ENCODE measurements at places on chromosomes 2 and 18.

DNA sequence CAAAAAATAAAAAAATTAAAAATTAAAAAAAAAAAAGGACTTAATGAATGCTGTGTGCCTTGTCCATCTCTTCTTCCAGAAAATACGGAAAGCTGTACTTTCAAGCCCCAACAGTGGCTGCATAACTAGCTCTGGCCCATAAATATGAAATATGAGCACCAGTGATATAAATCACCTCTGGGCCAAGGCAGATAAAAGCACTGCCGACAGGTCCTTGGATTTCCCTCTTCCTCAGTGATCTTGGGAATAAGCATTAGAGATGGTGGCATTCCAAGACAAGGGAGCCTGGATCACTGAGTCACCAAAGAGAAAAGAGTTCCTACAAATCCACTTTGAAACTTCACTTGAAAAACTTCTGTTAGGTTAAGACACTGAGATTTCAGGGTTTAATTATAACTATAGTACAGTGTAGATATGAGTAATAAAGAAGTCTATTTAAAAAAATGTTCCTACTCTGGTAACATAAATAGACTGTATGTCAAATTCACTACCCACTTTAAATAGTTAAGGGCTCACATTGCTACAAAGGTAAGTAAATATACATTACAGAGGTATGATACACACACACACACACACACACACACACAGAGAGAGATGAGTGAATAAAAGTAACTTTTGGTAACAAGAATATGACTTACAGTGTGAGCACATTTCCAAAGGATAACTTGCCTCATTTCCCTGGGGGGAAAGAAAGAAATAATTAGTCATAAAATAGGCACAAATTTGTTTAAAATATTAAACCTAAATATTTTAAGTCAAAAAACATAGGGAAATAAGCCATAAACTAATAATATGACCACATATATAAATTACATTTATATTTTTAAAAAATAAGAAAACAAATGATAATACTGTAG is 35.6 kb downstream of the PPP3R1 start:
- no peak for DNase-seq

GRCh38 chr2:30223413-30223874 is 7.9 kb upstream of the LBH start:
- DNase-seq, result no peak

DNA sequence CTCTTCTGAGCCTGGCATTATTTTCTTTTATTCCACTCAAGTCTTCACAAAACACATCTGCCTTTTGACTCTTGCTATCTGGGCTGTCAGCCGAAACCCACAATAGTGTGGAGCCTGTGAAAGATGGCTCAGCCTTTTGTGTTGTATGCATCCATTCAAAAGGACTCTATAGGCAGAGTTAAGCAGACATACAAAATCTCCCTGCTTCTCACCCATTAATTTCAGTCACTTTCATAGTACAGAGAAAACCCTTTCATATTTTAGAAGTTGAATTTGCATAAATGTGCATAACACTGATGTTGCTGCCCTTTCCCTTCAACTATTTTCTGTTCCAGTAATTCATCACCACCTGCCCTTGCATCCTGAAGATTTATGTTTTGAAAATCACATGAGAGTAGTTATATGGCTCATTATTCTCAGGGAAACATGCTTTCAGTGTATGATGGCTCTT is 154.6 kb downstream of the EVA1A start:
- no peak for DNase-seq

DNA sequence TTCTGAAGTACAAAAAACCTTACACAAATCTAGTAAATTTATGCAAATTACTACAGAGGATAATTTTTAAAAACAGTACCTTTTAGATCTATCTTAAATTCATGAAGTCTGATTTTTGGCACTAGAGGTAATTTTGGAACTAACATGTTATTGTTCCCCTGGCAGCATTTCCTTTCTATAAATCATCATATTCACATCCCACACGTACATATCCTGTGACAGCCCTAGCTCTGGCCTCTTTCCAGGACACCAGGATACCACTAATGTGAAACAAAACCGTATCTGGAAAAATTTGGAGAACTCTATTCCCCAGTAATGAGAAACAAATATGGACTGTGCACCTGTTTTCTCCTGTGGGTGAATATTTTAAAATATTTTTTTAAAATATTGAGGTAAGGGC is 14.0 kb upstream of the BIRC6 start:
- no peak for DNase-seq

- no peak for DNase-seq
Measured at GRCh38 chr2:55751966-55752365, 58.3 kb upstream of the PNPT1 start.

GRCh38 chr2:85308896-85309555 is 18.8 kb downstream of the TGOLN2 start:
- DNase-seq, result peak; percentile 83

DNA sequence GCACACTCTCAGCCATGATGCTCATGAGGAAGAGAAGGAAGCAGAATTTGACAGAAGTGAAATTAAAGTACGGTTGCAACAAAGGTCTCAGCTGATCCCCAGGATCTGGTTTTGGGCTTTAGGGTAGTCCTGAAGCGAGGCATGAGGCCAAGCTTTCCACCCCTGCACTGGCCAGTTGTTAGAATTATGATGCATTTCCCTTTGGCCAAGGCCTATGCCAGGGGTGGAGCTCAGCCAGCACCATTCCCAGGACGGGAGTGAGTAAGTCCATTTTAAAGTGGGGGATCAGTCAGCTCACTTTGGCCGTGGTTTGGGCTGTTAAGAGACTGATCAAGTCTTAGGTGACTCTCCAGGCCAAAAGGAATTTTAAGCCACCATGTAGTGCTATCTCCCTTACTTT is 314.5 kb upstream of the MMADHC start:
- no peak for DNase-seq

DNA sequence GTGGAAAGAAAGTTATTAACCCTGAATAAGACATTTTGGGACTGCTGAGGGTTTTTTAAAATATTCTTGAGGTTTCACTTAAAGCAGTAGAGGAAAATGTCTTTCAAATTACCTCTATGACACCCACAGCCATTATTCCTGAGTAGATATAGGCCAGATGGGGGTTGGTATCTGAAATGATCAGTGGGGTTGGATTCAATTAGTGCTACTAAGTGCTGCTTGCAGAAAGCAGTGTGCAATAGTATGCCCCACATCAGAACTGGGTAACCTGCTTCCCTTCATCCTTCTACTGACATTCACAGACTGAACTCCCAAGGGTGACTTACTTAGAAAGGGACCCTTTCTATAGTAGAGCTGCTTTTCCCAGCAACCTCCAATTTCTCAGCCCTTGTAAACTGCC is 7.3 kb upstream of the ETAA1 start:
- no peak for DNase-seq

GRCh38 chr2:10732924-10733565 is 11.6 kb downstream of the ATP6V1C2 start:
- no peak for DNase-seq

GRCh38 chr18:73758446-73758845 is 389.2 kb downstream of the FBXO15 start:
- DNase-seq, result no peak

DNA sequence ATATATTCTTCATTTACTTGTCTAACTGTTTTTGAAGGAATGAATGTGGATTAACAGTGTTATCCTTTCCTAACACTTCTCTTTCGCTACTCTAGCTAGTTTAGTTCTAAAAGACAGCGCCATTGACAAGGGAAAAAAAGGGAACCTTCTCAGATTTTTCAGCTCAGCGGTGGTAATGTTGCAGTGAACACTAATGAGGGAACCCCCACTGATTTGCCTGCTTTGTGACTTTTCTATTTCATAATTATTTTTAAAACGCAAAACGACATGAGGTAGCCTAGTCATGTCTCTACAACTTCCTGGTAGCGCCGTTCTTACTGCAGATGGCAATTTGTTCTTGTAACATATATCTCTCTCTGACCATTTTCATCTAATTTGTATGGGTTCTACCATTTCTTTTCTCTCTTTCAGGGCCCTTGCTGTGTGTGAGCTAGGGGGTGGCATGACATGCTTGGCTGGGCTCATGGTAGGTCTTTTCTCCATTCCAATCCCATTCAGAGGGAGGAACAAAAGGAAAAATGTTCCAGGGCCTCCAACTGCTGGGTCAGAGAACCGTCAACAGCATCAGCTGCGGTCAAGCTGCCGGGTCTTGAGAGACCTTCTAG is 235.5 kb upstream of the SIX3 start:
- no peak for DNase-seq

DNA sequence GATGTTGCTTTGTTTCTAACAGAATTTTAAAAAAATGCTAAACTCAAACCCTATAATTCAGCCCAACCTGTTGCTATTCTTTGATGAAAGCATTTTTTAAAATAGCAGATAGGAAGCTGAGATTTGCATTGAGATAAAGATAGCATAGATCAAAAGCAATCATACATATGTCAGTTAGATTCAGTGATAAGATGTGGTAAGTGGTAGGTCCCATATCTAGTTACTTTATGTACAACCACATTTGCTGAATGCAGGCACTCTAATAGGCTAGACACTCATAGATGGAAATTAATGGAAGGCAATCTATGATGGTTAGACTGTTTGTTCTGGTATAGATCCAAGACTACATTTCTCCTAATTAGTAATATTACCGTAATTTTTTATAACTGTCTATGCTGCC is 27.2 kb upstream of the C1D start:
- DNase-seq, result no peak

- DNase-seq, result no peak
Measured at GRCh38 chr18:551404-552061, 28.6 kb upstream of the CETN1 start.

DNA sequence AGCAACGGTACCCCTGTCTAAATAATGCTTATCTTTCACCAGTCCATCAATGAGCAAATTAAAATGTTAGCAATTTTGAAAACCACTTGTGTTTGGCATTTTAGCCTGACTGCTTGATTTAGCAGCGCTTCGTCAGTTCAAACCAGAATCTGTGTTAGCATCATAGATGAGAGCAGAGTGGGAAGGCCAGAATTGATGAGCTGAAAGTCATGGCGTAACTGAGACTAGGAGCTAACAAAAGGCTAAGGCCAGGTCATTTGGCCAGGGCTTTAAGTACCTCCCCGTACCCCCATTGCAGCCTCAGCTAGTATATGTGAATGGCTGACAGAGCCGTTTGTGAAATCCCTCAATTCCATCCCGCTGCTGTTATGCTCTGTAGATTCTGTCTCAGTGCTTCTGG is 16.0 kb downstream of the APCDD1 start:
- no peak for DNase-seq

DNA sequence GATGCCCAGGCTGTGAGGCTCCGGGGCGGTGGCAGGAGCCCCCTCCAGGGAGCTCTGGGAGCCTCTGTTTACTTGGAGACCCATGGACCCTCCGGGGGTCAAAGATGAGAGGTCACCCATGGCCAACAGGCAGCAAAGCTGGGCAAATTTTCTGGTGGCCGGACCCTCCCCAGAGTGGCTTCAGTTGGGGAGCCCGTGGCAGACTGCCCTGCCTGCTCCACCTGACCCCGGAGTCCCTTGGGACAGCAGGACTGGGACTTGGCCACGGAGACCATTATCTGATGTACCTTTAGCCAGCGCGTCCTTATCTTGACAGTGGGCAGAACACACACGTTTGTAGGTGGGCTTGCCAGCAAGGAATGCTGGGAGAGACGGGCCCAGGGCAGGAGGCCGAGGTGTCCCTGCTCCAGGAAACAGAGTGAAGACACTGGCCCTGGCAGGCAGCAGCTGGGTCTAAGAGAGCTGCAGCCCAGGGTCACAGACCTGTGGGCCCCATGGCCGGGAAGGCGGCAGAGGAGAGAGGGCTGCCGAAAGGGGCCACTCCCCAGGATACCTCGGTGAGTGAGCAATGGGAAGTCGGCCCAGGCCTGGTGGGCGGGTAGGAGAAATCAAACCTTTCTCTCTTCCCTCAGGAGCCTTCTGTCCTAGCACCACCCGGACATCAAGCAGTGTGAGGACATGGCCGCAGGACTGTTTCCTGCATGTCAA is at the start of the genes ABCG5 and ABCG8:
Gene ABCG5 (minus strand): TSS at position 280 of the 708 bp plus-strand sequence. CDS start 160 bp downstream, at position 120.
Gene ABCG8 (plus strand): TSS at position 412 of the 708 bp plus-strand sequence. CDS start 83 bp downstream, at position 495.
- DNase-seq, result no peak

DNA sequence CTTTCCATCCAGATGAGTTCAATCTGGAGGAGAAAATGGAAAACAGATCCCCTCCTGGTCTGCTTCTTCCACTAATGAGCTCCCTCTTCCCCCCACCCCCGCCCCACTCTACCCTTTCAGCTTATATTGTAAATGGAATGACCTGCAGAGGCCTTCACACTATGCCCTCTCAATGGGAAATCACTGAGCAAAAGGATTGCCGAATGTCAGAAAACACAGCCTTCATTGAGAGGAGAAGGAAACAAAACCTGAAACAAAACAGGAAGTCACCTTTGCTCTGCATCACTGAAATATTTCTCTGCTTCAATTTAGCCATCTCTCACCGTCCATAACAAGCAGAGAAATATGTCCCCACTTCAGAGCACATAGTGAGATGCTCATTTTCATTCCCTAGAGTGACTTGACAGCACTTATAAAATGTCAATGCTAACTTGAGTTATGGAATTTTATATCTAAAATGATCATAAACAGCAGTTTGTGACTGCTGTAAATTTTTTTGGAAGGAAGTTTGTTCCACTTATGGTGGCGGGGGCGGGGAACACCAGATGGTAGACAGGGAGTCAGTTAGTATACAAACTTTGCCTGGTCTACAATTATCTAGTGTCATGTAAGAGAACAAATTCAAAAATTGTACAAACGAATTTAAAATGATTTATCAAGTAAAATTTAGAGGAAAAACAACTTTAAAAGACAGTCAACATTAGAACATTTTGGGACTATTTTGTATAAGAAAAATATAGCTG is 1.8 kb upstream of the FRZB start:
- no peak for DNase-seq

- DNase-seq, result no peak
Measured at GRCh38 chr2:39114771-39115170, 6.1 kb downstream of the SOS1 start.

- DNase-seq, result no peak
Measured at GRCh38 chr18:77597726-77598125, 348.1 kb downstream of the GALR1 start.

DNA sequence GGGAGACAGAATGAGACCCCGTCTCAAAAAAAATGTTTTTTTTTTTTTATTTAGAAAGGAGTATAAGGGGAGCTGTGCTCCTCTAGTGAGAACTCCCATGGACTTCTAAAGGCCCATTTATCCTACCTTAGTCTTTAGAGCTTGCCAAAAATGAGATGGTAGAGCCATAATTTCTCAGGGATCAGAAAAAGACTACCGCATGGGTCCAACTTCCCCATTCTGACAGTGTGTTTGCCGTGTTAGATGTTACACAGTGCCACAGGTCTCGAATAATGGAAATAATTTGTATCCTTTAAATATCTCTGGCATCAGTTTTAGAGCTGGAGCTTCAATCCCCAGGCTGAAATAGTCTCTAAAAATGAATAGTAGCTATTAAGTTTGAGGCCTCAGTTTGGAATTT is 6.0 kb upstream of the SLC39A10 start:
- DNase-seq, result no peak

GRCh38 chr2:200385063-200385635 is 78.7 kb downstream of the SPATS2L start:
- no peak for DNase-seq

DNA sequence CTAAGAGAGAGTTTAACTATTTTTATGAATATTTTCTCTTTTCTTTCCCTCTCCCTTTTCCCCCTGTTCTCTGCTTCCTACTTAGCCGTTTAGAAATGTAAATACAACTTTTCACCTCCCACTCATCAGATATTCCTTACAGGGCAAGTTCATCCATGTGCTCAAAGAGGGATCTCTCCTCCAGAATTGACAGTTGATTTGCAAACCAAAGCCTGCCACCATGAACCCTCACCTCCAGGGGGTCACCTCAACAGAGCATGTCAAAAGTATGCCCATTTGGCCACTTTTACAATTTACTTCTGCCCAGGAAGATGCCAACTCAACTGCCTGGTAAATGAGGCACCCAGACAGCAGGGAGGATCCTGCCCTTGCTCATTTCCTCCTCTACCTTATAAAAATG is 149.2 kb upstream of the GYPC start:
- no peak for DNase-seq

All from left lung (tissue), 14 donors.